ENCODE measurements at places on chromosomes 4 and X.

- no peak for DNase-seq
Observed at GRCh38 chr4:26268246-26268645, 52.6 kb upstream of the RBPJ start.

- DNase-seq, result no peak
Observed at GRCh38 chr4:40865696-40866095, 115.9 kb downstream of the NSUN7 start.

- DNase-seq, result no peak
Observed at GRCh38 chr4:40915318-40916217, 165.8 kb downstream of the NSUN7 start.

DNA sequence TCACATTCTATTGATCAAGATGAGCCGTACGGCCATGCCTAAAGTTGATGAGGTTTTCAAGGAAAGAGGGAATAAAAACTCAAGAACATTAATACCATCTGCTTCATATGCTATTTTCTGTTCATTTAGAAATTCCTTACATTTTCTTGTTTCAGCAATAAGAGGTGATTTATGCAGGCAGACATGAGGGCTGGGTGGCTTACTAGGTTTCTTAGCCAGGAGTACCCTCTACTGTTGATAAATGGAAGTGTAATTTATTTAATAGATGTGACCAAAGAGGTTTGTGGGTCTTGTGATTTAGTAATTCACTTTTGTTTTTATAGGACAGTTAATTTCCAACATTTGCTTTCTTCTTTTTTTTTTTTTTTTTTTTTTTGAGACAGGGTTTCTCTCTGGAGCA is 6.4 kb upstream of the SMIM9 start:
- peak; percentile 34 for DNase-seq

DNA sequence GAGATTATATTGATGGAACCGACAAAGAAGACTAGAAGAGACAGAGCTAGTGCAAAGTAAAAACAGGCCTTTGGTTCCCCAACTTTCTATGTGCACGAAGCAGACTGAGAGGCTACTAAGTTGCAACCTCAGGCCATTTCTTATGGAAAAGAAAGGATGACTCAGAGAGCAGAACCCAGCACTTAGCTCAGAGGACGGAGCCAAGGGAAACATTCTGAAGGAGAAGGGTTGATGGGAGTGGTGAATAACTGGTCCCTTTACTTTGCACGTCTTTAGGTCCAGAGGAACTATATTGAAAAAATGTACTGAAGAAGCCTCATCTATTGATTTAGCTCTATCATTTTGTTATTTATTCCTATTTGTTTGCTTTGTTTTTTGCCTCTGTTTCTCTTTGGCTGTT is 182.1 kb downstream of the CPE start:
- DNase-seq, result no peak

- no peak for DNase-seq
Observed at GRCh38 chr4:119733431-119733830, 104.8 kb upstream of the PDE5A start.

DNA sequence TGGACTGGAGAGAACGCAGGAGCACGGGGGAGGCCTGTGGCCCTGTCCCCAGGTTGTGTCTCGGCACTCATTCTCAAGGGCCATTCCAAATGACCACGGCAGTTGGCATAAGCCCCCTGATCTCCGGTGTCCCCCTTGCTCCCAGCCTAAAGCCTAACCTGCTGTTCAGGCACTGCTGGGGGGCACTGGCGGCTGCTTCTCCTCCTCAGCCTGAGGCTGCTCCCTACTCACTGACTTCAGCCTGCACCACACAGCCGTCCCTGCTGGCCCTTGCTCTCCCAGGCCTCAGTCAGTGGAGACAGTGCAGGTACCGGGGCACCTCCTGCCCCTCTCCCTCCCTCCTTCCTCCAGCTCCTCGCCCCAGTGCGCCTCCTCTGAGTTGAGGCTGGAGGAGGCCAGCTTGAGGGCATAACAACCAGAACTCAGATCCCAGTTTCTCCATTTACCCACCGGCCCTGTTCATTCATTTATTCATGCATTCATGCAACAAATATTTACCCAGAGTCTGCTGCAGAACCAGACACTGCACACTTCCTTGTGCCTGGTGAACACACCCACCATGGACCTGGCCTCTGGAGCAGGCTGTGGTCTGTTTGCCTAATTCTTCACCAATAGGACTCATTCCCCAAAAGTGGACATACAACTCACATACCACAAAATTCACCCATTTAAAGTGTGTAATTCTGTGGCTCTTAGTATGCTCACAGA is 65.0 kb downstream of the CPZ start:
- DNase-seq, result no peak

- no peak for DNase-seq
Observed at GRCh38 chr4:186844059-186844681, 120.5 kb upstream of the FAT1 start.

DNA sequence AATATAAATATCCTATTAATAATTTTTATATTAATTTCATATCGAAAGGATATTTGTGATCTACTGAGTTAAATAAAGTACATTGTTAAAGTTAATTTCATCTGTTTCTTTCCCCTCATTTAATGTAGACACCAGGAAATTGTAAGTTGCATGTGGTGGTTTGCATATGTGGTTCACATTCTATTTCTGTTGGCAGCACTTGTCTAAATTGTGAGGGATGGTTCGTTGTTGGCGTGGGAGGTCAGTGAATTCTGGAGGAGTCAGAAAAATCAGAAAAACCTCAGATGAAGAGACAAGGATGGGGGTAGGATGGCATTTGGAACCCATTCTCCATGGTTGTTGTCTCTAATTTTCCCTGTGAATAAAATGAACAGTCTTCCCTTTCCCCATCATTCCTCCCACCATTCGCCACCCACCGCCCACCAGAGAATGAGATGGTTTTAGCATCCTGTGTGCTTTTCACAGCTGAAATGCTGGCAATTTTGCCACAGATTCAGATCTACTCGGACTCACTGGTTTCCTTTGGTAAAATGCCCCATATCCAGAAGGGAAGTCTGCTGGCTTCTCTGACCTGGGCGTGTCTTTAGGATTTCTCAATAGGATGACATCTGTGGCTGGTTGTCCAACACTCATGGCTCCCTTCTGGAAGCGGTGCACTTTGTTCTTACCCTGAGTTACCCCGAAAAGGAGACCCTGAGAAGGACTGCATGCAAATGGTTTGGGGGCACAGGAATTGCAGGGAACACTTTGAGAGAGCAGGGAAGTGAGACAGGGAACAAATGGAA is 52.3 kb downstream of the LGI2 start:
- DNase-seq, result no peak

GRCh38 chr4:89579771-89580170 is 257.2 kb downstream of the SNCA start:
- no peak for DNase-seq

DNA sequence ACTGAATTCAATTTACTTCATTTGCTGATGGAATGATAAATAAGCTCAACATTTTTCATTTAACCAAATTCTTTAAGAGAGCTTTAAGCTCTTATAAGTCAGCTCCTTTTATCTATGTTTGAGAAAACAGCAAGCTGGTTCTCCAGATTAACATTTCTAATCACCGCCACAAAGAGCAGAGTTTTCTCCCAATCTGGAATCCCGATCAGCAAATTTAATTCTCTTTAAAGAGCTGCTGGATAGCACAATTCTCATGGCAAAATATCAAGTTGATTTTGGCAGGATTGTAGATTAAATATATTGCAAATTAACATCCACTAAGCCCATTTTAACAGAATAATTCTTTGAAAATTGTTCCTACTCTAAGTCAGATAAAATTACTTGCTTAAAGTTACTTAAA is 48.8 kb downstream of the RPS6KA3 start:
- DNase-seq, result no peak

DNA sequence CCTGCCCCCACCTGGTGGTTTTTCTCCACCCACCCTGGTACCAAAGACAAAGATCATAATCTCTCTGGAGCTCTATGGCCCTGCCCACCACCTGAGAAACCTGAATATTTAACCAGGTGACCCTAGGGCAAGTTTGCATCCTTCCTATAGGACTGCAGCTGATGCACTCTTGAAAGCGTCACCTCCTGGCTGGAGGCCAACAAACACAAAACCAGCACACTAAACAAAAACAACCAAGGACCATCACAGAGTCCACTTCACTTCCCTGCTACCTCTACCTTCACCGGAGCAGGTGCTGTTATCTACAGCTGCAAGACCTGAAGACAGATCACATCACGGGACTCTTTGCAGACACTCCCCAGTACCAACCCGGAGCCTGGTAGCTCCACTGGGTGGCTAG is 296.7 kb upstream of the FGF13 start:
- peak; percentile 8 for DNase-seq

GRCh38 chrX:100083211-100083610 is 326.9 kb downstream of the PCDH19 start:
- no peak for DNase-seq

- DNase-seq, result no peak
Observed at GRCh38 chr4:146317783-146318182, 103.4 kb downstream of the REELD1 start.

DNA sequence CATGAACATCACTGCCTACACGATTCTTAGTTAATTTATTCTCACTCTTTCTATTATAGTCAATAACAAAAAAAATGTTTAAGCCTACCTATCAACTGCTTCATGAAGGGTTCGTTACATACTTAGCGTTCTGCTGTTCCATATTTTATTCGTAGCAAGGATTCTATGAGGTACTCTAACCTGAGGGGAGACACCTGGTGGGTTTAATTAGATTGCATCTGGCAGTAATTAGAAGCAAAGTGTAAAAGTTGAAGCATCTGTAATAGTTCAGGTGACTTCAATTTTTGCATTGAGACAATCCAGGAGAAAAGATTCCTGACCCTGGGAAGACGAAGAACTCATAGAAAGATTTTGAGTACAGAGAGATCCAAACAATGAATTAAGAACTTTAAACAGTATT is 1655.8 kb upstream of the TENM3 start:
- no peak for DNase-seq

DNA sequence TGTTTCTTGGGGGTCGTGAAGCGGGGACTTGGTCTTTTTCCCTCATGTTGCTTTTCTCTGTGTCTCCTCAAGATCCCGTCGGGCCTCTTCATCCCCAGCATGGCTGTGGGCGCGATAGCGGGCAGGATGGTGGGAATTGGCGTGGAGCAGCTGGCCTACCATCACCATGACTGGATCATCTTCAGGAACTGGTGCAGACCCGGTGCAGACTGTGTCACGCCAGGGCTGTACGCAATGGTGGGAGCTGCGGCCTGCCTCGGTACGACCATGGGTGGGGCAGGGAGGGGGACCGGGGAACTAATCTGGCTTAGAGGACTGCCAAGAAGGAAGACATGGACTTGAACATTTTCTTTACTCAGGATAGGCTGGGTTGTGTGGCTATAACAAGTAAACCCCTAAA is 55.6 kb downstream of the CLCN4 start:
- no peak for DNase-seq

DNA sequence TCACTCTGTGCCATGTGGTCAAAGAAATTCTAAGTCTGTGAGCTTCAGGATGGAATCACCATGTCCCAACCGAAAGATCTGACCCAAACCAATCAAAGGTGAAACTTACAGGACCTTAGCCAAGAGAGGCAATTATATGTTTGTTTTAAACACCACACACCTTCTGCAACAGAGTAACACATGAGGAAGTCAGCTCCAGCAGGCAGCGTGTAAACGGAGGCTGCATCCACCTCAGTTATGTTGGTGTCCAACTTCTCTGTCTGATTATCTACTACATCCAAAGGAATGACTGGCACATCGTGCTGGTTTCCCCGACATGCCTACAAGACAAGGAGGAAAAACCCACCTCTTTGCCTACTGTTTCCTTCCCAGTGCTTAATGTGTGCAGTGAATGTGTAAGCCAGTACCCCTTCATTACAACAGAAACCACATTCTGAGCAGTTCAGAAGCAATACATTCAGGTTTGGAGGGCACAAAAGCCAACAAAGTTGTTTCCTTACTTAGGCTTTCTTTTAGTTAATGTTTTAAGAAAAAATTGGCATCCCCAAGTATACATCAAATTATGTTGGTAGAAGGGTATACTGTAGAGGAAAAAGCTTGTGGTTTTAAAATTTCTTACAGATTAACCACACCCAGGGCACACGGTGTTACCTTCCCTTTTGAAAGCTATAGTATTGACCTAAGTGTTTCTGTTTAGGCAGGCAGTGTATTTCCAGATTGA is 12.4 kb downstream of the CASP6 start:
- DNase-seq, result no peak

DNA sequence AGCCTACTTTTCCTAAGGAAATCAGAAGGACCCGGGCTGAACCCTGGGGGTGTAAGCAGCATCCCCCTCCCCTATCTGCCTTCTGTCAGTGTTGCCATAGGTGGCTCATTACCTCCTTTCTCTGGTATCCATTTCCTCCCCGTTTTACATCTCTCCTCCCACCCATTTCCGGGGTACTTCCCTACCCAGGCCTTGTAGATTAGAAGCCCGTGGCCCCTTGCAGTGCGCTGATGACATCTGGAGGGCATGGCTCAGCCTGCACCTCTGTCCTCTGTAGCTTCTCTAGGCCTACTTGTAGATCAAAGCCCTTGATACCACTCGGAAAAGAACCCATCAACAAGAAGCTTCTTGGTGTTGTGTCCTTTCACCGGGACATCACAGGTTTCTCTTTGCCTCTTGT is 71.8 kb downstream of the NBDY start:
- no peak for DNase-seq

GRCh38 chrX:16993791-16994318 is 47.4 kb downstream of the REPS2 start:
- no peak for DNase-seq

DNA sequence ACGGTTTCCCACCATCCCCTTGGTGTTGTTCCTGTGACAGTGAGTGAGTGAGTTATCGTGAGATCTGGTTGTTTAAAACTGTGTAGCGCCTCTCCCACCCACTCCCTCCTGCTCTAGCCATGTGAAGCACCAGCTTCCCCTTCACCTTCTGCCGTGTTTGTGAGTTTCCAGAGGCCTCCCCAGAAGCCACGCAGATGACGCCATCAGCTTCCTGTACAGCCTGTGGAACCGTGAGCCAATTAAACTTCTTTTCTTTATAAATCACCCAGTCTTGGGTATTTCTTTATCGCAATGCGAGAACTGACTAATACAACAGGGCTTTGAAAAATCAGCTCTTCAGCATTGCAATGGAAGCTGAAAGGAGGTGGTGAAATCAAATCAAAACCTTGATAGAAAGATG is 50.0 kb downstream of the FGFBP1 start:
- DNase-seq, result no peak

All from NCI-H2029 treated with DMSO at 0.1 percent for 48 hours (cell line).